Activated T-helper 1 cell treated with anti-CD3 and anti-CD28 coated beads, Interleukin-12 subunit alpha, Interleukin-12 subunit beta, Interleukin-2, Interleukin-4 antibody, amounts not matched to agents 30 ng/mL and 10 ng/mL and 1 ng/mL, durations not matched to agents 14 hours and 24 hours and 36 hours (primary cell): ENCODE measurements at places on chromosomes 2 and 18. TPM values are rescaled to one million over a fixed set of nuclear protein-coding genes. Genes with fewer than 3 reads are reported as not detected.

The REG1B gene
- total RNA-seq: not detected in 2 replicates

The SULT1C4 gene
- not detected in 2 replicates for total RNA-seq

The ASTL gene
- total RNA-seq: 2.0 and 2.9 TPM in 2 replicates

The ADAM23 gene
- total RNA-seq: 0.15 and 0.16 TPM in 2 replicates

The CIB4 gene
- not detected in 2 replicates for total RNA-seq

The SNTG2 gene
- not detected in 2 replicates for total RNA-seq

The COL4A4 gene
- total RNA-seq: not detected in 2 replicates

The GPR75 gene
- total RNA-seq: 3.7 TPM in 2 replicates

The MOGAT1 gene
- total RNA-seq: not detected in 2 replicates

The CD8B2 gene
- total RNA-seq: 0.37 and 0.54 TPM in 2 replicates

The C18orf54 gene
- 10.4 and 10.7 TPM in 2 replicates for total RNA-seq

The UCN gene
- 1.4 and 1.8 TPM in 2 replicates for total RNA-seq

The UGT1A4 gene
- not detected in 2 replicates for total RNA-seq

The STAT1 gene
- total RNA-seq: 129 and 136 TPM in 2 replicates

The REG3A gene
- total RNA-seq: not detected in 2 replicates

The CLEC4F gene
- 0.10 TPM in 1 of 2 replicates, not detected in the other for total RNA-seq
